NCI-H1105 treated with DMSO at 0.1 percent for 48 hours (cell line): ENCODE measurements at places on chromosomes 5 and 9.

DNA sequence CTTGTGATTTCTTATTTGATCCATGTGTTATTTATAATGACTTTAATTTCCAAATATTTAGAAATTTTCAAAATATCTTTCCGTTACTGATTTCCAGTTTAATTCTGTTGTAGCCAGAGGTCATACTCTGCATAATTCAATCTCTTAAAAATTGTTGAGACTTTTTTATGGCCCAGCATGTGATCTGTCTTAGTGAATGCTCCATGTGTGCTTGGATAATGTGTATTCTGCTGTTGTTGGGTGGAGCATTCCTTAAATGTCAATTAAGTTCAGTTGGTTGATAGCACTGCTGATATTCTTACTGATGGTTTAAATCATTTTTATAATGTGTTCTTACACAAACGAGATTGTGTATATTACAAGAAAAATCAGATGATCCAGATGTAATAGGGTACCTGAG, 180.8 kb downstream of the RGS3 start:
- no peak for DNase-seq

GRCh38 chr9:131918481-131918880, 161.2 kb downstream of the MED27 start:
- DNase-seq = no peak

- DNase-seq = no peak
Measured at GRCh38 chr9:113885183-113886025, 9.3 kb downstream of the ZNF618 start.

GRCh38 chr5:157582731-157583620, 7.4 kb upstream of the ADAM19 start:
- DNase-seq = no peak

DNA sequence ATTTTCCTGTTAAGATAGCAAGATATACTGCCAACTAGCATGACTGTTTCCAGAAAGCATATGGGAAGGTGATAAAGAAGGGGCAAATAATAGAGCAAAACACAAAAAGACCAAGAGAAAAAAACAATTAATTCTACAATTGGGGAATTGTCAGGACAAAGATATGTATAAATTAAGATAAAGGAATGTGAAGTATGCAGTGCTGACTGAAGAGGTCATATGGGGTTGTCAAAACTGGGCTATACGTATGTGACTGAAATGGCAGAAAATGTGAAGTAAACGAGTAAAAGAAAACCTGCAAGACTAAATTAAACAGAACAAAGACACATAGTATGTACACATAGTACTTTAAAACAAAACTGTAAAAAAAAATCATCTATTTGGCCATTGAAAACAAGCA, 222.3 kb downstream of the ARL15 start:
- no peak for DNase-seq

DNA sequence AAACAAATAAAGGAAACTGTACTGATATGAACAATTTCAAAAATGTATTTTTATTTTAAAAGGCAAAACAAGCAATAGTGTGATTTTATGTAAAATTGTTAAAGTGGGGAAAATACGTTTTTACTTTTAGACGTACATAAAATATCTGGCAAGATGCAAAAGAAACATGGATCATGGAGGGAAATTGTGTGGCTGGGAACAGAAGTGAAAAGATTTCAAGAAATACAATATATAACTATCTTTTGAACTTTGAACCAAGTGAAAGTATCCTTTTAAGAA, 1.5 kb upstream of the ZNF367 start:
- DNase-seq = no peak
